Globus pallidus (tissue), 1 donor: ENCODE measurements at places on chromosomes 1 and 21.

GRCh38 chr1:3342960-3343359, 111.5 kb upstream of the ARHGEF16 start:
- DNase-seq: no peak

DNA sequence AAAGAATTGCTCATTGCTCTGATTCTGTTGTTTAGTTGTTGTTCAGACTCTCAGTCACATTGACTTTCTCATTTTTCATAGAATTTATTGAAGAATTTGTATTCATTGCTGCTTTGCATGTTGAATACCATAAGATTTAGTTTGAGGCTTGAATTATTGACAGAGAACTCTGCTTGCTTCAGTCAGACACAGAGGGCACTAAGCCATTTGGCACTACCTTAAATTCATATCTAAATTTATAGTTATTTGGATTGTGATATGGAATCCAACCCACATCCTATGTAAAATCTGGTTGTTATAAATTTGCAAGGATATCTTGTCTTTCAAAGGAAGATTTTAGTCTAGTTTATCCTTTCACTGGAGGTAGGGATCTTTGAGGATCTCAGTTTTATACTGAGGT, 1748.6 kb downstream of the BRINP3 start:
- no peak for DNase-seq

DNA sequence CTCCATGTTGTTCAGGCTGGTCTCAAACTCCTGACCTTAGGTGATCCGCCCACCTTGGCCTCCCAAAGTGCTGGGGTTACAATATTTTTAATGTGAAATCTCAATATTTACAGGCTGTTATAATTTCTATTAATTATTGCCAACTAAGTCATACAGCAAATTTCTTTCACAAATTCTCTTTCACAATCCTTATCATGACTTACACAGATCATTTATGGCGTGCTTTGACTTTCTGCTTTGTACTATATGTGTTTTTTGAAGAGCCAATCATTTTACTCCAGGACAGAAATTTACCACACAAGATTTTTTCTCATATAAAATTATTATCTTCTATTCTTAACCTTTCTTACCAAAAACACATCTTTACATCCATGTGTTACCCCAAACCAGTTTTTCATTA, 1729.9 kb downstream of the NCAM2 start:
- no peak for DNase-seq

- no peak for DNase-seq
Measured at GRCh38 chr1:1163538-1164070, 10.1 kb upstream of the TTLL10 start.

- DNase-seq: no peak
Measured at GRCh38 chr1:235919833-235920441, 53.2 kb upstream of the LYST start.

- no peak for DNase-seq
Measured at GRCh38 chr21:27043377-27043776, 76.5 kb upstream of the ADAMTS5 start.

GRCh38 chr1:55143684-55144083, 71.5 kb downstream of the USP24 start:
- no peak for DNase-seq

GRCh38 chr1:186043296-186043695, 309.1 kb downstream of the HMCN1 start:
- no peak for DNase-seq

DNA sequence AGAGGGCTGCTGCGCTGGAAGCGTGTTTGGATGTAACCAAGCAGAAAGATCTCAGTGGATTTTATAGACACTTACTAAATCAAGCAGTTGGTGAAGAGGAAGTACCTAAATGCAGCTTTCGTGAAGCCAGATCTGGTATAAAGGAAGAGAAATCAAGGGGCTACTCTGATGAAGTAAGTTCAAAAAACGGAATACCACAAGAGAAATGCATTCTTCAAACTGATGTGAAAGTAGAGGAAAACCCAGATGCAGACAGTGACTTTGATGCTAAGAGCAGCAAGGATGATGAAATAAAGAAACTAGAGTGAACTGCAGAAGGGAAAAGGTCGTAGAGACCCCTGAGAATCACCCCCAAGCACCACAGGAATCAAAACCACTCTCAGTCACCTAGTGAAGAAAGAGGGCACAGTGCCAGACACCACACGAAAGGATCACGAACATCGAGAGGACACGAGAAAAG, 40.8 kb upstream of the NEXN start:
- no peak for DNase-seq

- DNase-seq: no peak
Measured at GRCh38 chr1:116825720-116826438, 71.6 kb downstream of the CD2 start.

GRCh38 chr21:42305707-42306147, 9.5 kb downstream of the TFF3 start:
- DNase-seq: no peak

DNA sequence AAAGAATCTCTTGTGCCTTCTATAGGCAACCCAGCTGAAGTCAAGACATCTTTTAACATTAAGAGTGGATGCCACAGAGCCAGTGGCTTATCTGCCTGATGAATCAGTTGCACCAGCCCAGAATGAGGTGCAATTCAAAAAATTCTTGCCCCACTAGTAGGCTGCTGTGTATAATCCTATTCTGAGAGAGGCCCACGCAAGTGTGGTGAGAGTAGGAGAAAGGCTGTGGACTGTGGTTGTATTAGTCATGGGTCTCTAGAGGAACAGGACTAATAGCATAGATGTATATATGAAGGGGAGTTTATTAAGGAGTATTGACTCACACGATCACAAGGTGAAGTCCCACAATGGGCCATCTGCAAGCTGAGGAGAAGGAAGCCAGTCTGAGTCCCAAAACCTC, 216.4 kb downstream of the LTN1 start:
- DNase-seq: no peak

- no peak for DNase-seq
Measured at GRCh38 chr21:29305068-29305467, 6.3 kb downstream of the BACH1 start.

- no peak for DNase-seq
Measured at GRCh38 chr1:224149709-224150108, 33.3 kb upstream of the DEGS1 start.

- DNase-seq: no peak
Measured at GRCh38 chr1:202365092-202365815, 16.8 kb downstream of the PPP1R12B start.

- no peak for DNase-seq
Measured at GRCh38 chr1:204887846-204888245, 17.2 kb downstream of the NFASC start.
